Caki2 (cell line): ENCODE measurements at places on chromosomes 2 and 18. TPM values are rescaled to one million over a fixed set of nuclear protein-coding genes. Genes with fewer than 3 reads are reported as not detected.

DNA sequence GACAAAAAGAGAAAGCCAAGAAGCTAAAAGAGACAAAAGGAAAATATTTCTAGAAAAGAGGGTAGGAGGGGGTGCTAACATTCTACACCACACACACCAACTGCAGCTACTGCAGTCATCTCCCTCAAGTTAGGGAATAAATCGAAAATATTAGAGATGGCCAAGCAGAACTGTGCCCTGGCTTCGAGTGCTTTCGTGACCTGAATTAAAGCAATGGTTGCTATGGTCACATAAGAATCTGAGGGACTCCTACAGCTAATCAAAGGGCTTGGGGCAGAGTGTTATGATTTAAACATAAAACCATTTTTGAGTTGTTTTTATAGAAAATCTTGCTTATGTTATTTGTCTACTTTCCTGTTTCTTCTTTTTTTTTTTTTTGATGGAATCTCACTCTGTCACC is 159.6 kb upstream of the HNRNPA3 start:
- DNase-seq, result no peak

- DNase-seq, result no peak
Measured at GRCh38 chr2:156489750-156490465, 53.7 kb downstream of the GPD2 start.

- no peak for DNase-seq
Measured at GRCh38 chr2:180196419-180196977, 189.4 kb upstream of the CWC22 start.

The ZAP70 gene
- total RNA-seq, result 0.71 TPM in 1 of 2 replicates, not detected in the other

- DNase-seq, result no peak
Measured at GRCh38 chr2:219081096-219081495, 20.4 kb upstream of the IHH start.

The CTAGE1 gene
- not detected in 2 replicates for total RNA-seq

DNA sequence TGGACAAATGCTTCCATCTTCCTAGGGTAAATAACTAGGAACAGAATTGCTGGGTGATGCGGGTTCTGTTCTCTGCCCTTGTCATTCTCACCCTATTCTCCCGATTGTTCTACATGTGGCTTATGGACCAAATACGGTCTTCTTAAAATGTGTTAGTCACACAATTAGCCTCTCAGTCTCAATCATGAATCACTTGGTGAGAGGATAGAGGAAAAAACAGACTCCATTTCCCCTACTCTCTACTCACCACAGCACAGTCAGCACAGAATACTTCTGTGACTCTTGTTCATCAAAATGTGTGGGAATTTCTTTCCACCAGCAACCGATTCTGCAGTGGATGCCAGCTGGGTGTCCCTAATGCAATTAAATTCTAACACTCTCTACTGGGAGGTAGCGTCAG is 125.2 kb downstream of the SH3BP4 start:
- DNase-seq, result no peak

The RFTN2 gene
- total RNA-seq, result not detected in 2 replicates
